Progenitor cell of endocrine pancreas (in vitro differentiated cells): ENCODE measurements at places on chromosomes 13 and 19. TPM values are rescaled to one million over a fixed set of nuclear protein-coding genes. Genes with fewer than 3 reads are reported as not detected.

The PSG6 gene
- not detected in 2 replicates for total RNA-seq

The FLT1 gene
- total RNA-seq, result 0.81 and 1.2 TPM in 2 replicates

The ZNF77 gene
- total RNA-seq, result 6.3 and 7.1 TPM in 2 replicates

The ADM5 gene
- total RNA-seq, result 7.7 TPM in 2 replicates

The OR4F17 gene
- not detected in 2 replicates for total RNA-seq

The BORA gene
- 10.8 and 12.4 TPM in 2 replicates for total RNA-seq

The FFAR2 gene
- total RNA-seq, result 1.2 and 1.9 TPM in 2 replicates

The COG6 gene
- total RNA-seq, result 36.8 and 44.1 TPM in 2 replicates

DNA sequence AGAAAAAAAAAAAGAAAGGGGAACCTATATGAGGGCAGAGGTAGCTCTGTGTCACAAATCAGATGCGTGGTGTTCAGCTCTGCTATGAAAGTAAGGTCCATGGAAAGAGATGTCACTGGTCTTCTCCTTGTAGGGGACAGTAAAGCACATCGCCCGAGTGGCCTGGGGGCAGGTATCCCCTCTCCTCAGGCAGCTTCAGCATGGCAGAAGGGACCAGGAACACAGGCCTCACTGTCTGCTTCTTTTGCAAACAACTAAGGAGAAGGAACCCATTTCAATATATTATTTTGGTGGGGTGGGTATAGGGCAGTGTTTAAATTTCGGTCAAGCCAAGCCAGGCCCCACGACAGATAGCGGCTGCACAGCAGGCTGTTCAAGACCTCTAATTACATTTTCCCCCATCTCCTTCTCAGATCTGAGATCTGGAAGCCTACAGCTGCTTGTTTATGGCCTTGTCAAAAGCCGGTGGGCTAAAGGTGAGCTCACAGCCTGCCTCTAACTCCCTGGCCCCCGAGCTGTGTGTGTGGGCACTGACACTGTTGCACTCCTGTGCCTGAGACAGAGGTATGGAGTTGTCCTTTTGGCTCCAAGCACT is 72.8 kb downstream of the HSPH1 start:
- no peak for DNase-seq

GRCh38 chr13:23870356-23871140 is 18.7 kb downstream of the MIPEP start:
- DNase-seq, result no peak

GRCh38 chr13:88103824-88104223 is 432.7 kb downstream of the SLITRK5 start:
- no peak for DNase-seq

DNA sequence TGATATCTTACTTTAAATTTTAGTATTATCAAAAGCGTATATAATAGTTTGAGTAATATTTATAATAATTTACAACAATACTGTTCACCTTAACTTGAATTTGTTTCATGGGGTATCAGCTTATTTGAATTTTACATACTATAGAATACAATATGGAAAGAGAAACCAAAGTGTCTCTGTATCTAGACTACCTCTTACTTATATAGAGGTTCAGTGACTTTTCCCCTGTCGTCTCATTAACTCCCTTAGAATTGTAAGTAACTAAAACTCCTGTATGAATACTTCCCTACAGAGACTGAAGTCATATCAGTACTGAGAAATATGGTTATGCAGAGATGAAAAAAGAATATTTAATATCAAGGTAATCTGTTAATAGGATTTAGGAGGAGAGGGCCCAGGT is 26.8 kb downstream of the COG6 start:
- DNase-seq, result no peak

DNA sequence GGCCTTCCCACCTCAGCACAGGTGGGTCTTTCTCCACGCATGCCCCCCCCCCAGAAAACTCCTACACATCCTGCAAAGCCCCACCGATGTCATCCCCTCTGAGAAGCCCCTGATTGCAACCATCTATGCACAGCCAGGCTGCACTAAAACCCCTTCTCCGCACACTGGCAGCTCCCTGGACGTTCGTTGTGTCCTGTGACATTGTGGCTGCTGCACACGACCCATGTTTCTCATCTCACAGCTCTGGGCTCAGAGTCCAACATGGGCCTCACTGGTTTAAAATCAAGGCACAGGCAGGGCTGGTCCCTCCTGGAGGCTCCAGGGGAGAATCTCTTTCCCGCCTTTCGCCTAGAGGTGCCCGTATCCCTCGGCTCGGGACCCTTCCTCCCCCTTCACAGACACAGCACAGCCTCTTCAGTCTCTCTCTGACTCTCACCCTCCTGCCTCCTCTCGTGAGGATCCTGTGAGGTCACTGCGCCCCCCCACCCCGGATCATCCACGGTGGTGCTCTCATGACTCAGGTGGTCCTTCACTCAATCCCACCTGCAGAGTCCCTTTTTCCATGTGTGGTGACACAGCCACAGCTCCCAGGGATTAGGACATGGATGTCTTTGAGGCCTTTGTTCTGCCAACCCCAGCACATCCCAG is 71.2 kb downstream of the GADD45B start:
- DNase-seq, result no peak

- DNase-seq, result no peak
These were observed 7.2 kb downstream of the GPX4 start for GRCh38 chr19:1110809-1111640.

- no peak for DNase-seq
These were observed 17.4 kb downstream of the CHST8 start for GRCh38 chr19:33639035-33639681.

DNA sequence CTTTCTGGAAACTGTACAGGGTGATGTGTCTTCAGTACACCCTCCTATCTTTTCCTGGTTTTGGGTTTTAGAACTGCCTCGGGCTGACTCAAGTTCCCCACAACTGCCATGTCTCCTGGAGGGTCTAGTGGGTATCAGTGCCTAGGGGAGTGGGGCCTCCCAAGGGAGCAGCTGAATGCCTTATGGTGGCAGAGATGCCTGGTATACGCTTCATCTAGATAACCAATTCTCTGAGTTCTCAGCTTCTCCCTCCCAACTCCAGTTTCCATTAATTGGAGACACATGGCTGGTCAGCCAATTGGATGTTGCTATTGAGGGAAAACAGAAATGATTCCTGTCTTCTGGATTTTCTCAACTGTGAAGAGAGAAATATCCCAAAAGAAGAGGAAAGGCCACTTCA is 12.8 kb downstream of the ZNF439 start:
- no peak for DNase-seq

- DNase-seq, result no peak
These were observed 80.8 kb downstream of the FREM2 start for GRCh38 chr13:38767506-38768265.

GRCh38 chr19:10295305-10295846 is 5.6 kb downstream of the ICAM5 start:
- no peak for DNase-seq

DNA sequence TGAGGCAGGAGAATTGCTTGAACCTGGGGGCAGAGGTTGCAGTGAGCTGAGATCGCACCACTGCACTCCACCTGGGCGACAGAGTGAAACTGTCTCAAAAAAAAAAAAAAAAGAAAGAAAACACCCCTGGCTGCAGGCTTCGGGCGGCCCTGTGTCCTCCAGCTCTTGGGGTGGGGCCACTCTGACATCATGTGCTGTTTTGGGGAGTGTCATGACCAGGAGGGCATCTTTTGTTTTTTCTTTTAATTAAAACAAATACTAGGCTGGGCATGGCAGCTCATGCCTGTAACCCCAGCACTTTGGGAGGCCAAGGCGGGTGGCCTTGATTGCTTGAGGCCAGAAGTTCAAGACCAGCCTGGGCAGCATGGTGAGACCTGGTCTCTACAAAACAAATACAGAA is 52.1 kb downstream of the KDM4B start:
- DNase-seq, result no peak

- no peak for DNase-seq
These were observed 930.5 kb upstream of the SLITRK1 start for GRCh38 chr13:84812789-84813188.

DNA sequence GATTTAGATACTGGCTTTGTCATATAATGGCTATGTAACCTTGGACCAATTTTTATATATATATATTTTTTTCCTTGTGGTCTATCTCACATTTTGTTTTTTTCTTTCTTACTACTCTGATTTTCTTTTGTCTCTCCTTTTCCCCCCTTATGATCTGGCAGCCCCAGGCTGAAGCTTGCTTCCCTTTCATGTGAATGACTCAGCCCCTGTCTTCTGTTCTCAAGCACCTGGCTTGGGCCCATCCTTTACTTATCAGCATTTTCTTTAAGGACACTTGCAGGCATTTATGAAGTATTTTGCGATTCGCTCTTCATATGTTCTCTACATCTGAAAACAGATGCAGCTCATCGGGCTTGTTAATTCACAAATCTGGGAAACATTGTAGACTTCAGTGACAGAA is 163.6 kb downstream of the SPRY2 start:
- no peak for DNase-seq

DNA sequence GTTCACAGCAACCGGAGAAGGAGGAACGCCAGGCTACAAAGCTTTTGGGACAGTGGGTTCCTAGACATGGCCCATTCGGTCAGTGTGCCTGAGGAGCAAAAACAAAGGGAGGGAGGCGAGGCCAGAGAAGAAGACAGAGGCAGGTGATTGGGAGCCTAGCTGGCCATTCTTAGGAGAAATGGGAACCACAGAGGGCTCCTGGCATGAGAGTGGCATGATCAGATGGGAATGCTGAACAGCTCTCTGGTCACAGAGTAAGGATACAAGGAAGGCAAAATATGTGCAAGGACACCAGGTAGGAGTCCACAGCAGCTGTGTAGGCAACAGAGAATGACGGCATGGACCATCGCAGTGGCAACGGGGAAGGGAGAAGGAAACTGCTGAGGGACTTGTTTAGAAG is 82.4 kb downstream of the EFNB2 start:
- no peak for DNase-seq

DNA sequence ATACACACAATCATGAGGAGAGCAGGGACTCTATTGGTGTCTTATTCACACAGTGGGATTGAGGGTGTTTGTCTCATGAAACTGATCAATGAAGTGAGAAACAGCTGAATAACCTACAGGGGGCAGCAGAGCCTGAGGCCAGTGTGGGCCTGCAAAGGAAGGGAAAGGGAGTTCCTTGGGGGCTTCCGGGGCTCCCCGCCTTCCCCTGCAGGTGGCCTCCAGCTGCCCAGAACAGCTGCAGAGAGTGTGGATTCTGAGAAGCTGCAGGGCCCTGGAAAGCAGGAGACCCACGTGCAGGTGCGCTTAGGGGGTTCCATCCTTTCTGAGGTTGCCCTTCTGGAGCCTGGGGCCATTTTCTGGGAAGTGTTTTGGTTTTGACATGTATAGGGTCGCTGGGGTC is 20.1 kb downstream of the ZNF763 start:
- DNase-seq, result no peak

- no peak for DNase-seq
These were observed 140.4 kb downstream of the TEX29 start for GRCh38 chr13:111460548-111461444.
